ENCODE measurements at places on chromosomes 7 and 10.

DNA sequence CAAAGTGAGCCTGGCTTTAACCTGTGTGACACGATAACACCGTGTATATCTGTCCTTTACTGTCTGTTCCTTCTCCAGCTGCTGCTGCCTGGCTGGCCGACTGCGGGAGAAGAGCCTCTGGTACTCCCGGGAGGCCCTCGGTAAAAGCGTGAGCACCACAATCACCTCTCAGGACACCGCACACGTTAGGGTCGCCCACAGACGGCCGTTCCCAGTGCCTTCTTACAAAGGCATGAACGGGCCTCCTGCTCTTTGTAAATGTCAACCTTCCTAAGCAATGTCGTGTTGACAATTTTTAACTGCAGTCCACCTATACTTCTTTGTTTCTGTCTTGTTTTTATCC, 177.6 kb downstream of the DIP2C start:
- no peaks in the 10 kb centered on the region for H3K27me3 ChIP-seq
- no peak overlapping the region for H3K4me3 ChIP-seq
- no peaks in the 10 kb centered on the region for H3K36me3 ChIP-seq
- peak overlapping the region; percentile 27 for H3K27ac ChIP-seq
- DNase-seq: no peak

DNA sequence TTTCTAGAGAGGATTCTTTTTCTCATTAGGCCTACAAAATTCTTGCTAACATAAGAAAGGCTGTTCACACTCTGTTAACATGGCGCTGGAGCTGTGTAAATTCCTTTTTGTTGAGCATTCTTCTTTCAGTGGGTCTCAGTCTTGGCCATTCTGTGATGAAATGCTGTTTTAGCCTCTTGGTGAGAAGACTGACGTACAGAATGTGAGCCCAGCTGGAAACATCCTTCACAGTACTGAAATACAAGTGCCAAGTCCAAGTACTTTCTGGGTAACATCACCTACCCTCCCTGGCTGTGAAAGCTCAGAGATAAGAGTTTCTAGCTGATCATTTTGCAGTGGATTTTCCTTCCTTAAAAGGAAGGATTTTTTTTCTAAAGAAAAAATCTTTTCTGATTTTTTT, 231.8 kb downstream of the AHR start:
- DNase-seq: no peak
- no peak overlapping the region for H3K27ac ChIP-seq
- peaks cover 5% of the 10 kb centered on the region for H3K4me1 ChIP-seq
- no peaks in the 10 kb centered on the region for H3K27me3 ChIP-seq

- no peak overlapping the region for H3K27ac ChIP-seq
- H3K36me3 ChIP-seq: no peaks in the 10 kb centered on the region
- no peaks in the 10 kb centered on the region for H3K4me1 ChIP-seq
- no peaks in the 10 kb centered on the region for H3K27me3 ChIP-seq
- no peak for DNase-seq
Observed at GRCh38 chr10:10020945-10021344, 996.7 kb upstream of the CELF2 start.

- H3K4me3 ChIP-seq: no peak overlapping the region
- peaks cover 28% of the 10 kb centered on the region for H3K4me1 ChIP-seq
- H3K27me3 ChIP-seq: no peaks in the 10 kb centered on the region
- DNase-seq: no peak
- H3K36me3 ChIP-seq: no peaks in the 10 kb centered on the region
- no peak overlapping the region for H3K27ac ChIP-seq
Observed at GRCh38 chr7:2645274-2645868, 13.6 kb downstream of the TTYH3 start.

- DNase-seq: no peak
- no peaks in the 10 kb centered on the region for H3K27me3 ChIP-seq
- H3K36me3 ChIP-seq: no peaks in the 10 kb centered on the region
- no peaks in the 10 kb centered on the region for H3K4me1 ChIP-seq
Observed at GRCh38 chr7:14438366-14438765, 448.9 kb upstream of the ETV1 start.

DNA sequence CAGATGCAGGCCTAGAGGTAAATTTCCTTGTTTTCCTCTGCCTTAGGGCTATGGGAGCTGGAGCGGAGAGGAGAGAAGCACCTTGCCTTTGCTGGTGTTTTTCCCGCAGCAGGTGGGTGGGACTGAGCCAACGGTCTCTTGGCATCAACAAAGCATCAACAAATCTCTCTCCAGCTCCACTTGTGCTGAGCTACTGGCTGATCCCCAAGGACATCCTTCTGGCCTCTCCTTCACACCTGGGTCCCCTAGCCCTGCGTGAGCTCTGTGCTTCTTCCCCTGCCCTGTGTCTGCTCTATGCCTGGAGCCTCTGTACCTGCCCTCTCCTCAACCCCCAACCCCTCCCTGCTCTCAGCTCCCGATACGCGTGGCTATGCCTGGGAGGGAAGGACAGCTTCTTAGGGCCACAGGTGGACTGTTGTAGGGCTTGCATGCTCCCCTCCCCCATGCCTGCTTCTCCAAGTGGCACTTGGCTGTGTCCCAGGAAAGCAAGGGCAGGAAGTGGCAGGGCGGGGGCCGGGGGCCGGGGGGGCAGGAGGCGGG, 3.2 kb upstream of the CLDN4 start:
- H3K4me3 ChIP-seq: no peak overlapping the region
- H3K36me3 ChIP-seq: no peaks in the 10 kb centered on the region

DNA sequence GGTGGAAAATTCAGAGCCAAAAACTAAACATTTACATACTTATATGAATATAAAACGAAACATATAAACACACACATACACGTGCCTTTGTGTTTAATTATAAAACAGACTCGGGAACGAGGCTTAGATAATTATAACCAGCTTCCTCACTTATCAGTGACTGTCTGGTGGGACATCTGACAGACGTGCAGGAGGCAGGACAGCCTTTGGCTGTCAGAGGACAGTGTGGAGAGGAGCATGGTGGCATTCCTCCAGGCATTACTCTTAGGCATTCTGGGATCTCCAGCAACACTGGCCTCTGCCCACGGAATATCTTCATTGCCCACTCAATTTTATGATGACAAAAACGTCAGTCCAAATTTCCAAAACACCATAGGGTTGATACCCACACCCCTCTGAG, 262.2 kb upstream of the NFE2L3 start:
- no peaks in the 10 kb centered on the region for H3K27me3 ChIP-seq
- H3K4me3 ChIP-seq: no peak overlapping the region
- no peak overlapping the region for H3K27ac ChIP-seq
- peaks cover 19% of the 10 kb centered on the region for H3K4me1 ChIP-seq

DNA sequence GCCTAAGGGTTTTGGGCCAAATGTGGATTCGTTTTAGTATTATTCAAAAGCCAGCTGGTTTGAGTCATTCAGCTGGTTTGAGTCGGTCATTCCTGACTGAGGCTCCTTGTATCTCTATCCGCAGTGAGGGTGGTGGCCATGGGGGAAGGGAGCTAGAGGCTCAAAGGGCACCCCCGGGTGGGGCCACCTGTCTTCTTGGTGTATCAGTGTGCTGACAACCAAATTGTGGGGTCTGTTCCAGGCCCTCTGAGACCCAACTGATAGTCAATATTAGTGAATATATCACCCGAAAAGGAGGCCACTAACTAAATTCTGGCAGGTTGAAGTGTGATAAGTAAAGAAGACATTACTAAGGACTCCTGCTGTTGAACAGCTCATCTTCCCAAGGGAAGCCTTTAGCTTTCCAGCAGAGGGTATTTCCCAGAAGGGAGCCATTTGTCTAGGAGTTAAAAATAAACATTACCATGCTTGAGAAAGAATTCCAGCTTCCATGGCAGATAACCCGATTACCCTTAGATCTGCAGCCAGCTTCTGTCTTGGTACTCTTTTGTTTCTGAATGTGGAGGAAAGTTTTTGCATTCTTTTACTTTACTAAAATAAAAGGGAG, 29.9 kb upstream of the DDX50 start:
- no peaks in the 10 kb centered on the region for H3K36me3 ChIP-seq
- H3K27me3 ChIP-seq: no peaks in the 10 kb centered on the region
- no peak for DNase-seq
- no peaks in the 10 kb centered on the region for H3K4me1 ChIP-seq
- no peak overlapping the region for H3K27ac ChIP-seq
- H3K4me3 ChIP-seq: no peak overlapping the region

GRCh38 chr10:105803206-105803605, 1162.1 kb downstream of the SORCS3 start:
- H3K4me1 ChIP-seq: no peaks in the 10 kb centered on the region
- no peak for DNase-seq
- no peak overlapping the region for H3K27ac ChIP-seq
- no peak overlapping the region for H3K4me3 ChIP-seq
- no peaks in the 10 kb centered on the region for H3K36me3 ChIP-seq

DNA sequence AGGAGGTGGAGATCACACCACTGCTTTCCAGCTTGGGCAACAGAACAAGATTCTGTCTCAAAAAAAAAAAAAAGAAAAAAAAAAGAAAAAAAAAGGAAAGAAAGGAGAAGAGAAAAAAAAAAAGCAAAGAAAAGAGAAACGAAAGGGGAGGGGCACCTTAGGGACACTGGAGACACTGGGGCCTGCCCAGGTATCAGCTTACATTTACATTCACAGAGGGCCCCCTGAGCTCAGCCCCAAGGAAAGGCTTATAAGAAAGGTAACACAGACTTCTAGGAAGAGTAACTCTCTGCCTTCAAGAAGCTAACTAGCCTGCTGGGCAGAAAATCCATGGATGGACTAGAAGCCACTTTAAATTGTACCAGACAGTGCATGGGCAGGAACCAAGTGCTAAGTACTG, 108.8 kb downstream of the NPY start:
- no peak overlapping the region for H3K4me3 ChIP-seq
- H3K4me1 ChIP-seq: no peaks in the 10 kb centered on the region
- no peak overlapping the region for H3K27ac ChIP-seq
- H3K36me3 ChIP-seq: no peaks in the 10 kb centered on the region

- H3K4me3 ChIP-seq: no peak overlapping the region
- no peak for DNase-seq
- H3K4me1 ChIP-seq: peaks cover 96% of the 10 kb centered on the region
- no peaks in the 10 kb centered on the region for H3K36me3 ChIP-seq
- H3K27ac ChIP-seq: peak overlapping the region; percentile 90
- H3K27me3 ChIP-seq: no peaks in the 10 kb centered on the region
Observed at GRCh38 chr10:117364110-117364960, 10.9 kb downstream of the PDZD8 start.

DNA sequence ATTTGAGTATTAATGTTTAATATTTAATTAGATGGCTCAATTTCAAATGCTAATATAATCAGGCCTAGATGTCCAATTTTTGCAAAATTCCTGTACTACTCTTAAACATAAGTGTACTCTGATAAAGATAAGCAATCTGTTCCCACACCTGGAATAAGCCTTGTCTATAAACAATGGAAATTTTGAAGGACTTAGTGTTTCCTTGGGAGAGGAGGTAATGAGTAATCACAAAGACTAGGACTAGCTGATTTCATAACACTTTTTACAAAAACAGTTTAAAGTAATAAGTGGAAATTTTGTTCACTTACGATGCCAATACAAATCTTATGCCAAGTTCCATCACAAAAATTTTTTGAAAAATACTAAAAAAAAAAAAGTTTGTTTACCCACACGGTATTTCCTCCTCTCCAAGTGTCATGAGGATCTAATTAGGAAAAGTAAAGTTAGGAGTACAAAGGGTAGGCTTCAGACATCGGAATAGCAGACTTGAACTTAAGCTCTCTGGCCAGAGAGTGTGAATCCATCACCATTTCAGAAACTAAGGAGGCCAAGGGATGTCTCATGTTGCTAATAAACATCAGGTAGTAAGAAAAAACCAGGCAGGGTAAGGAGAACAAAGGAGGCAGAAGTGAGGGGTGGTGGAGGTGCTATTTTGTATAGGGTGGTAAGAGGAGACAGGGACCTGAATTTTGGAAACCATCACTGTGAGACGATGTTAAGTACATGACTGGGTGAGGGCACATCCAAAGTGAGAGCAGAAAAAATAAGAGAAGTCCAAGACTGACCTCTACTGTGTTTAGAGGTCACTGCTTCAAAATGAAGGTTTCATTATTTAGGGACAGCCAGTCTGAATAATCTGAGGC, 61.3 kb downstream of the RAPGEF5 start:
- no peaks in the 10 kb centered on the region for H3K36me3 ChIP-seq
- no peak for DNase-seq
- H3K4me1 ChIP-seq: peaks cover 34% of the 10 kb centered on the region
- no peak overlapping the region for H3K27ac ChIP-seq

DNA sequence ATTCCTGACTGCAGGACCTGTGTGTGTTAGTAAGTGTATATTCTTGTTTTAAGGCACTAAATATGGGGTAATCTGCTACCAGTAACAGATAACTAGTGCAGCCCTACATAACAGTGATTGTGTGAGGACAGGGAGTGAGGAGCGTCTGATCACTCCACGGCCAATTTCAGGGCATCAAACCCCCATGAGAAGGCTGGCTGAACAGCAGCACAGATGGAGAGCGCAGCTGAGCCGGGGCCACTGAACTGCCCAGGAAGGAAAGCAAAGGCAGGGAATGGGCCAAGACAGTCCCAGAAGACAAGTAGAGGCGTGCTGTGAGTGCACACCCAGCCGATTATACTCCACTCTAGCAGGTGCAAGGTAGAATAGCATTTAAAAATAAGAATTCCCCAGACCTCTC, 157.1 kb upstream of the CHST15 start:
- H3K27me3 ChIP-seq: no peaks in the 10 kb centered on the region
- peaks cover 35% of the 10 kb centered on the region for H3K4me1 ChIP-seq
- H3K4me3 ChIP-seq: no peak overlapping the region
- no peak for DNase-seq
- peak overlapping the region; percentile 48 for H3K27ac ChIP-seq

Data from body of pancreas (tissue), 4 donors.